Left ventricle myocardium inferior (tissue), 1 donor: ENCODE measurements at places on chromosomes 1 and 21.

DNA sequence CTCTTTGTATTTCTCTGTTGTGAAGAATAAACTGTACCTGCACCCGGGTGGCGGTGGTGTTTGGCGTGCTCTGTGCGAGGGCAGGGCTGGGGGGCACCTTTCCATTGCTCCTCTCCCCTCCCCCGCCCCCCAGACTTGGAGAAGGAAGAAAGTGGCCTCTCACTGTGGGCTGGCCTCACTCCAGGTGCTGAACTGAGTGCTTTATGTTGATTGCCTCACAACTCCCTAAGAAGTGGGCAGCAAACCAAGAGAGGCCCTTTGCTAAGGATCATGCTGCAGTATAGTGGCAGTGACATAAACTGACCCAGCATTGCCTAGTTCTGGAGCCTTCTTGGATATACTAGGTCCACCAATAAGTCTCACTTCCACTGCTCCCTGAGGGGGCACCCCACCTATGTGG is 20.2 kb downstream of the A3GALT2 start:
- DNase-seq: peak; percentile 44

- no peak for DNase-seq
Observed at GRCh38 chr1:209354840-209355165, 228.7 kb upstream of the CAMK1G start.

DNA sequence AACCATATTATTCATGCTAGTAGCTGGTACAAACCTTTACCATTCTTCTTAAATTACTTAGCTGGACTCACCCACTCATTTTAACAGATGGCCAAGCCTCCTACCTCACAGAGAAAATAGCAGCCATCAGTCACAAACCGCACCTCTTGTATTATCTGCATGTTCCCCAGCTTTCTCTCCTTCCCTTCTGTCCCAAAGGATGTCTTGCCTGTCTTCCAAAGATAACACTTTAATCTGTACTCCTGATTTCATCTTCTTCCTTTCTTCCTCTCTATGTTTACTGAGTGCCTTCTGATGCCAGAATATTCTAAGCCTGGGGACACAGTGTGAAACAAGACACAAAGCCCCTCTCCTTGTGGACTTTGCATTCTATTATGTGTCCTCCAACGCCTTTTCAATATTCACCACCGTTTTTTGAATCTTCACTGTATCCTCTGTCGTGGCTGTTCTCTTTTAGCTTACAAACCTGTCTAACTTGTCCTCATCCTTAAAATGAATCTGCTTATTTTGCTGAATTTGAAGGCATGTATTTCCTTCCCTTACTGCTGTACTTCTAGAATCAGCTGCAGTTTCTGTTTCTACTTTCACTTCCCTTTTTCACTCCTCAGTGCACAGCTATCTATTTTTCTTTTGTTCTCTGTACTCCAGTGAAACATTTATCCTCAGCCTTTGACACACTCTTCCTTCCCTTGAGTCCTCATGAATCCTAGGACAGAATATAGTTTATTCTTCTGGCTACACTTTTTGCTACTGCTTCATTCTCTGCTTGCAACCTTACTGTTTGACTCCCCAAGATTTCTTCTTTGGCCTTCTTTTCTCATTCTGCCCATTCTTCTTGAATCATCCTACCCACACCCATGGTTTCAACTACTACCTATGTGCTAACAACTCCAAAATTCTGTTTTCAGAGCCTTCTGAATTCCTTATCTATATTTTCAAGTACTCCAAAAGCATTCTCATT is 216.9 kb upstream of the SAMSN1 start:
- DNase-seq: no peak

DNA sequence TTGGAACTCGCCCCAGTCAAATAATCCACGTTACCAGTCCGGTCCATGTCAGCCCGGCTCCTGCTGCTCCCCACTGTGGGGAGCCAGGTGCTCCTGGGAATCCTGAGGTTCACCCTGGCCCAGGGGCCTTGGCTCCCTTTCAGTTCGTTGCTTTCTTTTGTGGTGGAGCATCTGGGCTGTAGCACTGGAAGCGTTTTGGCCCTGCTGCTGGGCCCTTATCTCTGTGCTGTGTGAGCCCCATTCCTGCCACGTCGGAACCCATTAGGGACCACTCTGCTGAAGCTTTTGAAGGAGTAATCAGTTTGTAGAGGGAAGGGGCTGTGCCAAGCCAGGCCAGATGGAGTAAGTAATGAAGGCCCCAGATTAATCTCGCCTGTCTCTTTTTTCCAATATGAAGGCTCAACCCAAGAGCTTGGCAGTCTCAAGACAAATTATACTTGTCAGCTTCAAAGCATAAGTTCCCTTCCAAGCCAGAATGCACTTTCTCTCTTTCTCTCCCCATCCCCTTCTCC is 82.3 kb downstream of the PGM1 start:
- peak; percentile 43 for DNase-seq

- DNase-seq: no peak
Observed at GRCh38 chr1:205122489-205122882, 708 bp upstream of the RBBP5 start.

DNA sequence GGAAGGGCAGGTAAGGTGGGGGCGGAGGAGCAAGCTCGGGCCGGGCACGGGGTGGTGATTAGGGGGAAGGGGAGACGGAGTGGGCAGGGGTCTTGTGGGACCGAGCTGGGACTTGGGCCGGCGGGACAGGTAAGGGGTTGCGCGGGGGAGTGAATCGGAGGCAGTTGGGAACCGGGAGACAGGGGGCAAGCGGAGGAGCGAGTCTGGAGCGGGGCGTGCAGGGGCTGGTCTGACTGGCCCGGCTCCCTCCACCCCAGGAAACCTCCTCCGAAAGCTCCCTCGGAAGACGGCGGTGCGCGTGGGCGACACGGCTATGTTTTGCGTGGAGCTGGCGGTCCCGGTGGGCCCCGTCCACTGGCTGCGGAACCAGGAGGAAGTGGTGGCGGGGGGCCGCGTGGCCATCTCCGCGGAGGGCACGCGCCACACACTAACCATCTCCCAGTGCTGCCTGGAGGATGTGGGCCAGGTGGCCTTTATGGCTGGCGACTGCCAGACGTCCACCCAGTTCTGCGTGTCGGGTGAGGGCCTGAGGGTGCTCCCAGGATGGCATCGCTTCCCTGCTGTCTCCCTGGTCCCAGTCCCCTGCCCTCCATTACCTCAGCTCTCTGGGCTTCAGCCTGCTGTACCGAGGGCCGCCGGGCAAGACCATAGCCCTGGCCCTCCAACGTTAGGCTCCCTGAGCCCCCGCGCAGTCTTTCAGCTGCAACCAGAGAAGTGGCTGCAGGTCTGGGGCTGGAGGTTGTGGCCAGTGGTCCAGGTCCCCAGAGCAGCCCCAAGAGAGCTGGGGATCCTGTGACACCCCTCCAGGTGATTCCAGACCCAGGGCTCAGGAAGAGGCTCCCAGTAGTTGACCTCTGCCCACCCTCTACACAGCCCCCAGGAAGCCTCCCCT is 6.3 kb downstream of the OBSCN start:
- no peak for DNase-seq

DNA sequence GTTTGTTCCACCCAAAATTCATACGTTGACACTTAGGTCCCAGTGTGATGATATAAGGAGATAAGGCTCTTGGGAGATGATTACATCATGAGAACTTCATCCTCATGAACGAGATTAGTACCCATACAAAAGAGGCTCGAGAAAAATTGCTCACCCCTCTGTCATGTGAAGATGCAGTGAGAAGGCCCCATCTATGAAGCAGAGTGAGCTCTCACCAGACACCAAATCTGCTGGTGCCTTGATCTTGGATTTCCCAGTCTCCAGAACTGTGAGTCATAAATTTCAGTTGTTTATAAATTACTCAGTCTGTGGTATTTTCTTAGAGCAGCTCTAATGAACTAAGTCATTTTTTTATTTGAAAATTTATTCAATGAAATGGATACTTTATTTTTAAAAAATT is 42.6 kb upstream of the USP25 start:
- DNase-seq: no peak

GRCh38 chr1:205326812-205327466 is 5.4 kb upstream of the NUAK2 start:
- no peak for DNase-seq

- no peak for DNase-seq
Observed at GRCh38 chr1:150237746-150238145, 1.8 kb upstream of the ANP32E start.

GRCh38 chr1:53448241-53448841 is 10.9 kb upstream of the DMRTB1 start:
- no peak for DNase-seq

DNA sequence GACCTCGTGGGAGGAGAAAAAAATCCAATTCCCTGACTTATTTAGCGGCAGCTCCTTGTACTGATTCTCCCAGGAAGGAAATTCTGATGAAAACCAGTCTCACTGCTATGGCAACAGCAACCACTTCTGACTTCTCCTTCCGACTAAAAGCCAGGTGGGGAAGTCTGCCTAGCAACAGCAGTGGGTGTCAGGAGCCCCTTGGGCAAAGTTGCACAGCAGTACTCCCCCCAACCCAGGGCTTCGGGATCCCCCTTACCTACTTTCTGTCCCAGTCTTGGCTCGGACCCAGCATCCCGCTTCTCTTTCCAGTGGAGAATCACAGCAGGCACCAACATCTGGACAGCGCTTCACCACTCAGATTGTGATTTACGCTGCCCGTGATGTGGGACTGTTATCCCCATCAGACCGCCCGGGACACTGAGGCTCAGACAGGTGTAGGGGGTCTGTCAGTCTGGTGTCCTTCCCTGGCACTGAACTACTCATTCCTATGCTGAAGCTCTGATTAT is 24.6 kb downstream of the NKAIN1 start:
- no peak for DNase-seq

DNA sequence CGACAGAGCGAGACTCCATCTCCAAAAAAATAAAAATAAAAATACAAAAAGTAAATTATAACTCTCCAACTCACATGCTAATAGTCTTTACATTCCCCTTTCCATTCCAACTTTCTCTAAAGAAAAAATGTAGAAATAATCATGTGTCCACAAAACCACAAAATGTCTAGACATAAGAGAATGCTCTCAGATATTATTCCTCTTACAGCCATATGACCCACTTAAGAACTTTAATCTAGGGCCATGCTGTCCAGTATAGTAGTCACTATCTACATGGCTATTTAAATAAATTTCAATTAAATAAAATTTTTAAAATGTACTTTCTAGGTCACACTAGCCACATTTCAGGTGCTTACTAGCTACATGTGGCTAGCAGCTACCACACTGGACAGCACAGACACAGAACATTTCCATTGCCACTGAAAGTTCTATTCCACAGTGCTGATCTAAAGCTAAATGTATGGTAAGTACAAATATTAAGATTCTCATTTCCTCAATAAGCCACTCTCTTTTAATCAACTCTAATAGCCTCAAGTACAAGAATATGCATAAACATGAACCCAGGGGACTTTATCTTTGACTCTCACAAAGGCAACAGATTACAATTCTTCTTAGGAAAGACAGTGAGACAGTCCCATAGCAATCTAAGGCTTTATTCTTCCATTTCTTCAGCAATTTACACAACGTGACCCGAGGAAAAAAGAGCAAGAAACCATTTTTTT is 138.6 kb downstream of the RERE start:
- DNase-seq: no peak

DNA sequence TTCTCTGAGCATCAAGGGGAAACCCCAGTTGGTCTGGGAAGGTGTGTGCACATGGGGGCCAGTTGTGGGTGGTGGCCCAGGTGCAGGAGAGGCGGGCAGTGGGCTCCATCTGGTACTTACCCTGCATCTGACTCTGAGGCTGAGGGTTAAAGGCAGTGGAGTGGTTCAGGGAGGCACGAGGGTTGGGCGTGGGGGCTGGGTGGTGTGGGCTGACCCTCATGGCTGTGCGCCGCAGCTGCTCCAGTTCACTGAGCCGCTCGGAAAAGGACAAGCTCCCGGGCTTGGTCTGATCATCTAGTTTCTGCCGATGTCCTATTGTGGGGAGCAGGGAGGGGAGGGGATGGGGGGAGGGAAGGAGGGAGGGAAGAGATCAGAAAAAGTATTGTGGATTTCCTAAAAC is 165.5 kb downstream of the CLIC6 start:
- no peak for DNase-seq

- no peak for DNase-seq
Observed at GRCh38 chr1:38283696-38284470, 237.3 kb upstream of the POU3F1 start.

- DNase-seq: no peak
Observed at GRCh38 chr1:94920061-94920460, 6.8 kb downstream of the CNN3 start.

DNA sequence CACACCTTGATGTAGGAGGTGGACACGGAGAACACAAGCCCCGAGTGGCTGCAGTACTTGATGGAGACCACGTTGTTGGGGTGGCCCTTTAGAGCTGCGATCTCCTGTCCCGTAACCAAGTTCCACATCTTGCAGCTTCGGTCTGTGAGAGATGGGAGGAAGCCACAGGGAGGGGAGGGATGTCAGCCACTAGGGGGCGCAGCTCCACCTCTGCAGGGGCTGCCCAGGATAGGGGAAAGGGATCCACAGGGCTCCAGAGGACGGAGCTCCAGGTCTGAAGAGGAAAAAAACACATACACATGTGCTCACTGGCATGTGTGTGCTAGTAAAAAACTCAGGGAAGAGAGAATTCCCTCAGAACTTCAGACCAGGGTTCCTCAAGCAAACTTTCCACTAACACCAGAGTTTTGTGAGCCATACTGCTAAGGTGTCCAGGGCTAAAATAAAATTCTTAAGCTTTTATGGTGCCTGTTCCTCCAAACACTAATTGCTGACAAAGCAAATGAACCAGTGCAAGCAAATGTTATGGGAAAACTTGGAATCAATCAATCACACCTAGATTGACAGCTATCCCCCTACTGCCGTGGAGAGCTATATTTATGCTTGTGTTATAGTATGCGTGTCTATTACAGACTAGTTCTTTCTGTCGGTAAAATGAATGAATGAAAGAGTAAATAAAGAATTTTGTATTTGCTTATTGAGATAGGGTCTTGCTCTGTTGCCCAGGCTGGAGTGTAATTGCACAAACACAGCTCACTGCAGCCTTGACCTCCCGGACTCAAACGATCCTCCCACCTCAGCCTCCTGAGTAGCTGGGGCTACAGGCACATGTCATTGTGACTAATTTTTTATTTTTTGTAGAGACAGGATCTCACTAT is 43.7 kb downstream of the KIF21B start:
- no peak for DNase-seq

- DNase-seq: no peak
Observed at GRCh38 chr21:44461464-44462001, 6.2 kb downstream of the LRRC3 start.

- DNase-seq: no peak
Observed at GRCh38 chr1:37159102-37159501, 124.8 kb upstream of the GRIK3 start.

DNA sequence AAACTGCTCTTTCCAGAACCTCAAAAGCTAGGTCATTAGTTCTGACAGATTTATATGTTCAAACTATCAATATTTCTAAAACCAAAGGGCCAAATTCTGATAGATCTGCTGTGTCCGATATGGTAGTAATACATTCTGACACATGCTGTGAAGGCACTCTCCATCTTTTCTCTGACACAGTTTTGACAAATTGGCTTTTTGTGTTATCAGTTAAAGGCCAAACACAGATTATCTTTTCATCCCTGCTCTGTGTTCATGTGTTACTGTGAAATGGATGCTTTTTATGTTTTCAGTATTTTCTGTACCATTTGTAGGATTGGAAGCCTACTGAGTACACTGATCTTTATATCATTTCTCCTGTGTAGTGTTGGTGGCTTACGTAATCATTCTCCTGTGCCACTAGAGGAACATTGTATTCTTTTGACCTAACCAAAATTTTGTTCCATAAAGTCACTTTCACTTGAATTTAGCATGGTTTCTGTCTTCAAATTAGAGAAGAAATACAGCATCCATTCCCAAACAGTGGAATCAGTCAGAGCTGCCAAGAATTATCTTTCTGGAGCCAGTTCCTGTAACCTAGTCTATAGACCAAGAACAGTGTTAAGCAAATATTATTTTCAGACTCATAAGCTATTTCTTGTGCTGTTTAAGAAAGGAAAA is 137.2 kb downstream of the ADGRL2 start:
- no peak for DNase-seq
